ENCODE measurements at places on chromosomes 5 and 9.
A peak's percentile ranks its signal among the peaks of the same experiment; 100 is the strongest.

DNA sequence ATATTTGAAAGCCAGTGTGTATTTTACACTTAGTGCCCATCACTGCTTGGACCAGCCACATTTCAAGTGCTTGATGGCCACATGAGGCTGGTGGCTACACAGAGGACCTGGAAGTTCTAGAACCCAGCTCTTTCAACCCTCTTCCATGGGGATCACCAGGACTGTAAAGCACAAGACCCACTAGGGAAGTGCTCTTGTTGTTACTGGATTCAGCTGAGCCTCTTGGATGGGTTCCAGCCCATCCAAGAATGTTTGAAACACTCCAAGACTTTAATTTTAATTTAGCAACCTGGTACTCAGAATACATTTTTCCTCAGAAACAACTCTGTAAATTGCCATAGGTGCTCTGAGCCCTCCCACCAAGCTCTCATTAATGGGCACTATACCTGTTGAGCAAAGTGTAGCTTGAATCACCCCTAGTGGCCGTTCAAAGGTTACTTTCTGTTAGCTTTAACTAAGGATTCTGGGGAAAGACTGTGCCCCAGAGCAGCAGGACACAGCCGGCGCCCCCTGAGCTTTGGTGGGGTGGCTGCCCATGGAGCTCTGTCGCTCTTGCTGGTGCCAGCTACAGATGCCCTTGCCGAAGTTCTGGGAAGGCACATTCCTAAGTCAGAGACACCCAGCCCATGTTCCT is 212.4 kb downstream of the HSD17B3 start:
- DNase-seq, result no peak

- no peak for DNase-seq
Measured at GRCh38 chr9:123201083-123201482, 67.3 kb downstream of the STRBP start.

- no peak for DNase-seq
Measured at GRCh38 chr5:43363445-43364152, 48.6 kb downstream of the CCL28 start.

DNA sequence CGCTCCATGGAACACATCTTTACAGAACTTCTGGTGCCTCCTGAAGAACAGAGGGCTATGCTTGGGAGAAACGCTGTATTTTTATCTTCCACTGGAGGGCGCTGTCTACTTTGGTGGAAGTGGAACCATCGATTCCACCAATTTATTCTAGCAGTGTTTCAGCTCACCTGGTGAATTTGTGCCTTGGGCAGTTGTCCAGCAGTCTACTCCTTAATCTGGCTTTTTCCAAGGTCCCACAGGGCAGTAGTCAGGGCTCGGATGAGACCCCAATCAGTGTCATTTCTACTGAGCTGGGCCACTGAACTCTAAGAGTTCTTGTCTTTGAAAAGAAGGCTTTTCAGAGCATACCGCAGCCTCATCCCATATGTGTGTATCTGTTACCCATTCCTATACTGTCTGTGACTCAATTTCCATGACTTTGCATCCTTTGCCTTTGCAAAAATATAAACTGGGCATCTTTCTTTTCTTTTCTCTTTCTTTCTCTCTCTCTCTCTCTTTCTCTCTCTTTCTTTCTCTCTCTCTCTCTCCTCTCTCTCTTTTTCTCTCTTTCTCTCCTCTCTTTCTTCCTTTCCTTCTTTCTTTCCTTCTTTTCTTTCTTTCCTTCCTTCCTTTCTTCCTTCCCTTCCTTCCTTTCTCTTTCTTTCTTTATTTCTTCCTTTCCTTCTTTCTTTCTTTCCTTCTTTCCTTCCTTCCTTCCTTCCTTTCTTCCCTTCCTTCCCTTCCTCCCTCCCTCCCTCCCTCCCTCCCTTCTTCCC is 138.4 kb upstream of the ZNF618 start:
- no peak for DNase-seq

- no peak for DNase-seq
Measured at GRCh38 chr9:113501129-113501686, 37.7 kb downstream of the RGS3 start.

DNA sequence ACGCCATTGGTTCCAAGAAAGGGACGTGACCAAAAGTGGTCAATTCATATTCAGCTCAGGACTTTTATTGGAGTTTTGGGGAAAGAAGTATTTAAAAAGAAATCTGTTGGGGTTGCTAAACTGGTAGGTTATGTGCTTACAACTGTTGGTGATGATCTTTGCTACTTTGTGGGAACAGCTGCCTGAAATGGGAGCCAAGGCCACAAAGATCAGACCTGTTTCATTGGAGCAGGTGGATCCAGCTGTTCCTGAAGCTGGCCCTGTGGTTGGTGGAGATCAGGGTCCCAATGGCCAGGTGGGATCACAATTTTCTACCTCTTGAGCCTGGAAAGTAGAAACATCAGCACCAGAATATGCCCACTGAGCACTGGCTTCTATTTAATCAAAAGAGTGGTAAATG is 144.5 kb downstream of the PSAT1 start:
- DNase-seq, result no peak

- no peak for DNase-seq
Measured at GRCh38 chr5:148208226-148208625, 5.4 kb downstream of the SPINK6 start.

GRCh38 chr5:148457183-148457620 is 73.4 kb downstream of the FBXO38 start:
- DNase-seq, result no peak

DNA sequence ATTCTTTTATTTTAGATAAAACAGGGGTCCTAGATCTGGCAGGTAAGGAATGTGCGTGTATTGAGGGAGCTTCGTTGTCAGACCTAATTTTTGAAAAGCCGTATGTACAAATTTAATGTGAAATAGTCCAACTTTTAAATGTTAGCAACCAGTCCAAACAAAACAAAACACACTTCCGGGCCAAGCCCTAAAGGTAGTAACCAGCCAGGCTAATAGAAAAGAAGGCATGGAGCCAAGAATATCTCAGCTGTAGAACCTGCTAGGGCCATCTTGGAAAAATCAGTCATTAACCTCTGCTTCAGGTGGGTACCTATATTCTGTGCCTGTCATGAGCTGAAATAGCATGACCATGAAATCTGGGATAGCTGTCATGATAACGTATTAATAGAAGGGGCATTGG is 71.0 kb downstream of the SMARCA2 start:
- no peak for DNase-seq

- DNase-seq, result no peak
Measured at GRCh38 chr5:81787474-81788242, 36.8 kb upstream of the SSBP2 start.

DNA sequence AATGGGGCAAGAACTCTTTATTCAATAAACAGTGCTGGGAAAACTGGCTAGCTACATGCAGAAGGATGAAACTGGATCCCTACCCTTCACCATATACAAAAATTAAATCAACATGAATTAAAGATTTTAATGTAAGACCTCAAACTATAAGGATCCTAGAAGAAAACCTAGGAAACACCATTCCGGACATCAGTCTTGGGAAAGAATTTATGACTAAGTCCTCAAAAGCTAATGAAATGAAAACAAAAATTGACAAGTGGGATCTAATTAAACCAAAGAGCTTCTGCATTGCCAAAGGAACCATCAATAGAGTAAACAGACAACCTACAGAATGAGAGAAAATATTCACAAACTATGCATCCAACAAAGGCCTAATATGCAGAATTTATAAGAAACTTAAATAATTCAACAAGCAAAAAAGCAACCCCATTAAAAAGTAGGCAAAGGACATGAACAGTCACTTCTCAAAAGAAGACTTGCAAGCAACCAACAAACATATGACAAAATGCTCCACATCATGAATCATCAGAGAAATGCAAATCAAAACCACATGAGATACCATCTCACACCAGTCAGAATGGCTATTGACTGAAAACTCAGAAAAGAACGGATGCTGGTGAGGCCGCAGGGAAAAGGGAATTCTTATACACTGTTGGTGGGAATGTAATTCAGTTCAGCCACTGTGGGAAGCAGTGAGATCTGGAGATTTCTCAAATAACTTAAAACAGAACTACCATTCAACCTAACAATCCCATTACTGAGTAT is 104.3 kb upstream of the MAP3K1 start:
- DNase-seq, result peak; percentile 37

DNA sequence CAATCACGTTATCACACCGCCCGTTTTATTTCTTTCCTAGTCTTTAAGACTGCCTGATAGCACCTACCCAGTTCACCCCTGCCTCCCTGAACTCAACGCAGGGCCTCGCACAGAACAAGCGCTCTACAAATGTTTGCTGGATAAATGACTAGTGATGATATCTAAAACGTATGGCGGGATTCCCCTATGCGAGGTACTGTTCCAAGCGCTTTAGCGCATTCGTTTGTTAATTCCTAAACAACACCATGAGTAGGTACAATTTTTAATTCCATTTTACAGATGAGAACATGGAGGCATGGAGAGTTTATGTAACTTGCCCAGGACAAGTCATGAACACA is 6.6 kb downstream of the POU4F3 start:
- DNase-seq, result no peak

DNA sequence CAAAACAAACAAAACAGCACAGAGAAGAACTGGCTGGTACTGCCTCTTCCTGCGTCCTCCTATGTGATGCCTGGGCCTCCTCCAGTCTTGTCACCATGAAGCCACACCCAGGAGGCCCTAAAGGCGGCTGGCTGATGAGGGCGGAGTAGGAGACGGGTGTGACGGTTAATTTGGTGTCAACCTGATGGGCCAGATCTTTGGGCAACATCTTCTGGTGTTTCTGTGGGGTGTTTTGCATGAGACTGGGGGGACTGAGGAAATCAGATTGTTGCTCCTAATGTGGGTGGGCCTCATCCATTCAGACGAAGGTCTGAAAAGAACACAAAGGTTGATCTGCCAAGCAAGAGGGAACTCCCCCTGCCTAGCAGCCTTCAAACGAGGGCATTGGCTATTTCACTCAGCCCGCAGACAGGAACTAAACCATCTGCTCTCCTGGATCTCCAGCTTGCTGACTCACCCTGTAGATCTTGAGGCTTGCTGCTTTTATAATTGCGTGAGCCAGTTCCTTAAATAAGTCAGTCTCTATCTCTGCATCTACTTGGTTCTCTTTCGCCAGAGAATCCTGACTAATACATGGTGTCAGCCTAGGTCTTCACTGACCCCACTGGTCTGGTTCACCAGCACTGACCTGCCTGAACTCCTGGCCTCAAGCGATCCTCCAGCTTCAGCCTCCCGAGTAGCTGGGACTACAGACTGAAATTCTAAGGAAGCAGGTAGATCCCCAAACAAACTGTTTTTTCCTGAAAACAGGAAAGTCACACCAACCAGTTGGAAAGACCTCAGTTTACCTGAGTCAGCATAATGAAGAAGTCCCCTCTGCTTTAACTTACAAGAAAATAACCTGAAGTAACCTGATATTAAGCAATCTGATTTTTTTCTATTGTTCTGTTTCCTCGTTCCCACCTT is 12.8 kb upstream of the ZFP62 start:
- no peak for DNase-seq

GRCh38 chr5:141234109-141234667 is 11.0 kb upstream of the PCDHB15 start:
- no peak for DNase-seq

DNA sequence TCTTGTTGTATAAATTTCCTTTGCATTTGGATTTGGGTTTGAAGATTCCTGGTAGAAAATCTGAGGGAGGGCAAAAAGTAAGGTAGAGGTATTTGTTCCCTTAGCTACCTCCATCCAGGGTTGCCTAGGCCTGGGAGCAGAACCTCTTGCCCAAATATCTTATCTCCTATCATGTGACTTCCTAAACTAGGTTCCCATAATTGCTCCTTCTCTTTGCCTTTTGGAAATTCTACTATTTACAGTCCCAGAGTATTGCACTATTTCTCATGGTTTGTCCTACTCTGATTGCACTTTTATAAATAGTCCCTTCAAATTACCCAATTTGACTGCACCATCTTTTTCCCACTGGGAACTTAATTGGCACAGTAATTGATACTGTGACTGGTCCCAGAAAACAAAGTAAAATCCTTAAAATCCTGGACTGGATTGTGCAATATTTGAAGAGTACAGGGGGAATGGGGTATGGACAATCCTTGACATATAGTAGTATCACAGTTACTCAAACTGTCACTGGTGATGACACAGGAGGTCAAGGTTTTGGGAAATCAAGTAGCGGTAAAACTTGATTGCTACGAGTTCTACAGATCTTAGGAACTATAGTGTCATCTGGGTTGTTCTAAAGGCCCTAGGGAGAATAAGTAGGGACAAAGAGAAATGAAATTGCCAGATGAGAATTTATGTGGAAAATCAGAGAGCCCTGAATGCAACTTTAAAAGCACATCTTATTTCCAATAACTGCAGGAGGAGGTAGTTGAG is 31.5 kb upstream of the TMED7 start:
- no peak for DNase-seq

DNA sequence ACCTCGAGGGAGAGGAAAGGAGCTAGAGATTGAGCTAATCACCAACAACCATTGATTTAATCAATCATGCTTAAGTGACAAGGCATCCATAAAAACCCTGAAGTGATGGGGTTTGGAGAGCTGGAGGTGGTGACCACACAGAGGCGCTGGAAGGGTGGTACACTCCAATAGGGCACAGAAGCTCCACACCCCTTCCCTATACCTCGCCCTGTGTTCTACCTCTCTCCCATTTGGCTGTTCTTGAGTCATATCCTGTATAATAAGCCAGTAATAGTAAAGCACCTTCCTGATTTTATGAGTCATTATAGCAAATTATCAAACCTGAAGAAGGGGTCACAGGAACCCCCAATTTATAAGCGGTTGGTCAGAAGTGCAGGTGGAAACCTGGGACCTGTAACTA is 18.3 kb downstream of the ACTL7B start:
- no peak for DNase-seq

DNA sequence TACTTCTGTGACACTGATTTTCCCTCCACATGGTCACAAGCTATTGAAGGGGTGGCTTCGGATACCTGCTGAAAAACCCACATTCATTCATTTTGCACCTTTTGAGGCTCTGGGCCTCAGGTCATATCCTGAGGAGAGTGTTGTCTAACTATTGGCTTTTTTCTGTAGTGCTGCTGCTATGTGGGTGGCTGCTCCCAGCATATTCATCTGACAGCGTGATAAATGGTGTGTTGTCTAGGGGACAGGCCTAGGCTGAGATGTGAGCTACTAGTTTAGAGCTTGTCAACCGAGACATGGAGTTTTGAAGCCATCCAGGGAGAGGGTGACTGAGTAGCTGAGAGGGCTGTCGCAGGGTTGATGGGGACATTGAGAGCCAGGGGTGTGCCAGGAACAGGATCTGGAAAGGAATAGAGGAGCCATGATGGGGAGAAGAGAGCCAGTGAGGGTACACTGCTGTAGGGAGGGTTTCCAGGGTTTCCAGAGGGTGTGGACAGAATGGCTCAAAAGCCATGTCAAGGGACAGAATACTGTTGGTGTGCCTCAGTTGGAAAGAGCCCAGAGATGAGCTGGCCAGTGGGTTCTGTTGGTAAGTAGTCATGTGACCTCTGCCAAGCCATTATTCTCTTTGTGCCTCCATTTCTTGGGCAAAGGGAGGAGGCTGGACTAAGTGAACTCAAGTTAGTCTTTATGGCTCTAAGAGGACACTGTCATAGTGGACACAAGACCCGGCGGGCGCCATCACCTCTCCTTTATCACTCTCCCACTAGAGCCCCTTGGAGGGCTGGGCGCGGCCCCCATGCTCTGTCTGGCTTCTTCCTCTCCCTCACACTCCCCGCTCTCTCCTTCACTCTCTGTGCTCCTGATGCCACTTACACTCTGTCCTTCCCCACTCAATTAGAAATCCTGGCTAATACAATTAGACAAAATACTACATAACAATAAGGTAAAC is 19.9 kb downstream of the ADCY2 start:
- no peak for DNase-seq

- no peak for DNase-seq
Measured at GRCh38 chr5:169656125-169656901, 19.2 kb downstream of the DOCK2 start.

Data from HS-5 (cell line).